Activated CD4-positive, CD25-positive, alpha-beta regulatory T cell (primary cell): ENCODE measurements at places on chromosomes 11 and 22.

DNA sequence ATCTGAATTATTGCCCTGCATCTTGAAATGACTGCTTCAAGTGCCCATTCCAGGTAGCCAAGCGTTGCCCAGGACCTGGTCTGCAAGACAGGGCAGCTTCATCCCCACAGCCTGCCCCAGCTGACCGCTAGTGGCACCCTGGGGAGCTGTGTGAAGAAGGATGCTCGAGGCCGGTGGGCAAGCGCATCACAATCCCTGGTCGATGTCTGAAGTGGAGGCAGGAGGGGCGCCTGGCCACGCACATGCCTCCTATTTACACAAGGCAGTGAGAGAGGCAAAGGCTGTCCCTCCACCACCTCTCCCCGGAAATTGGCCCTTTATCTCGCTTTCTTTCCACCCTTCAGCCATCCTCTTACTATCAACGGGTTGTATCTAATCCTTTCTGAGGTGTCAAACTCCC is 28.1 kb upstream of the PHF21A start:
- no peak for DNase-seq

GRCh38 chr11:117192401-117192875 is 6.7 kb upstream of the TAGLN start:
- no peak for DNase-seq

DNA sequence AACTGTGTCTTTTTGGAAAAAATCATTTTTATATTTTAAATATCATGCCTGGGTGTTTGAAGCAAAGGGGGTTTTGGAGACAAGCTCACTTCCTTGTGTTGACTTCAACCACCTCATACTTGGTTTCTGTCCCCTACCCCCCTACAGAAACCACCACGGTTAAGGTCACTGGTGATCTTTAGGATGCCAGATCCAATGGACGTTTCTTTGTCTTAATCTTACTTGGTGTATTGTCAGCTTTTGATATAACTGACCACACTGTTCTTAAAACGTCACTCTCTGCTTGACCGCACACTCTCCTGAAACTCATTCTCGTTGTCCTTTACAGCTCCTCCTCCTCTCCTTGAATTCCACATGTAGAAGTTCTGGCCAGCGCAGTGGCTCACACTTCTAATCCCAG is 34.8 kb upstream of the SWAP70 start:
- DNase-seq = no peak

DNA sequence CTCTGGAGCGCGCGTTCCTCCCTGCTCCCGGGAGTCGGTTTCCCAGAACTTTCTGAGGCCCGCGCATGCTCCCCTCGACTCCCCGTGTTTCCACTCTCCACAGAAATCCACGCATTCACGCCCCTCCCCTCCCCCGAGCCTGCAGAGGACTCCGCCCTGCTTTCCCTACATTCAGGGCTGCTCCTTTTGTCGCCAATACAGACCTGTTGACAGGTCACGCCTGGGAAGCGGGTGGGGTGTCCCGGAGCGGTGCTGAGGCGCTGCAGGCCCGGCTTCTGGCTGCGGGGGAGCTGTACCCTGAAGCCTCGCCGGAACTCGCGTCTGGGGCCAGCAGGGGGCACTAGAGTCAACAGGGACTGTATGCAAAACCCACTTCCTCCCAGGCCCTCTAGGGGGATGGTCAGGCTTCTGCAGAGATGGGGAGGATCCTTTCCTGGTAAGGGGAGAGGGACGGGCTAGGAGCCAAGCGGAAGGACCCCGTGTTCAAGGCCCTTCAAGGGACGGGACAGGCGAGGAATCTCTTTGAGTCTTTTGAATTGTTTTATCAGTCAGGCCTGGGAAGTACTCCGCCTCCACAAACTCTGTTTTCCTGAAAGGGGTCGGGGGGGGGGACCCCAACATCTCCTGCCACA is at the start of gene PRAME:
PRAME (minus strand) TSS at position 294 of the 632 bp plus-strand sequence. CDS start 2,433 bp downstream, outside the sequence.
- peak; percentile 27 for DNase-seq

DNA sequence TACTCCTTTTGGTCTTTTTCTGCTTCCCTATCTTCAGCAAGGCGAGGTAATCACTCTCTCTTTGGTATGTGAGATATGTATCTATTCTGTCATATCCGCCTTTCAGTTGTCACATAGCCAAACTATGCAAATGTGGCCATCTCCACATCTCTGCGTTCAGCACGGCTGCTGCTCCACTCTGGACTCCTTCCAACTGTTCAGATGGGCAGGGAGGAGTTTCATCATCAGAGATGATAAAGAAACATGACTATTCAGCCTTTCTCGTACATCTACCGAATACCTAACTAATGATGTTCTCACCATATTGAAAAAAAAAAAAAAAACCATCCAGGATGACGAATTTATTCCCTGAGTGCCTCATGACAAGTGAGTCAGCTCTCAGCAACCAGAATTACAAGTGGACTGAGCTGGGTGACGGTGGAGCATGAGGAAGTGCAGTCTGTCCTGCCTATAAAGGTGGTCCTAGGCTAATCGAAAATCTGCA is 899.6 kb downstream of the OPCML start:
- DNase-seq = no peak

GRCh38 chr11:72831521-72832300 is 17.5 kb downstream of the ATG16L2 start:
- DNase-seq = peak; percentile 25

GRCh38 chr11:30445056-30445455 is 122.2 kb downstream of the ARL14EP start:
- no peak for DNase-seq

DNA sequence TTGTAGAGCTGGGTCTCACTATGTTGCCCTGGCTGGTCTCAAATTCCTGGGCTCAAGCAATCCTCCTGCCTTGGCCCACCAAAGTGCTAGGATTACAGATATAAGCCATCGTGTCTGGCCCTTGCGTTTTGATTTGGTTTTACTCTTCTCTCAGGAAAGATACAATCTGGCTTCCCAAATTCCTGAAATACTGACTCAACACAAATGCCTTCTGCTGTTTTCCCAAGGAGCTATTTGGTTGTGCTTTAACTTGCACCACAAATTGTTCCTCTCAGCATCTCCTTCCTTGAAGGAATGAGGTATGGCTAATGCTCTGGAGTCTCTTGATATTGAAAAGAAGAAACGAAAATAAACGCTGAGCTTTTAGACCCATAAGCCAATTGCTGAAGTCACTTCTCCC is 110.0 kb upstream of the PAX6 start:
- DNase-seq = no peak

DNA sequence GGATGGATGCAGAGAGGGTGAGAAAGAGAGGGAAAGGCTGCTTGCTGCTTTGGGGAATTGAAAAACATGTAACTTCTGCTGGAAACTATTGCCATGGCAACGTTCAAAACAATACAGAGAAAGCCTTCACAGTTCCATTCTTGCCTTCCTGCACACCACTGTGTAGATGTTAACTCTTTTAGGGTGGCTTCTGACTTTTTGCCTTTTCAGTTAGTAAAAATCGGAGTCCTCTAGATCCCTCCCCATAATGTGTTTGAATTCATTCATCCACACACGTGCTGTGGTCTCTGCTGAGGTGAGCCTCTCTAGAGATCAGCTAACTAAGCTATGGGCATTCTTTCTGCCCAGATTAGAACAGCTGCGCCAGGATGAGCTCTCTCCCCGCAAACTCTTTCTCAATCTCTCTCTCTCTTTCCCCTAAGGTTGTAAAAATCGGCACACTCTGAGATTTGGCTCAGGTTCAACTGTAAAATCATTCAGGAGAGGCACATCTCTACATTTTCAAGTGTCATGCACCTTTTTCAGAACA is 1178.3 kb downstream of the LRRC4C start:
- no peak for DNase-seq

DNA sequence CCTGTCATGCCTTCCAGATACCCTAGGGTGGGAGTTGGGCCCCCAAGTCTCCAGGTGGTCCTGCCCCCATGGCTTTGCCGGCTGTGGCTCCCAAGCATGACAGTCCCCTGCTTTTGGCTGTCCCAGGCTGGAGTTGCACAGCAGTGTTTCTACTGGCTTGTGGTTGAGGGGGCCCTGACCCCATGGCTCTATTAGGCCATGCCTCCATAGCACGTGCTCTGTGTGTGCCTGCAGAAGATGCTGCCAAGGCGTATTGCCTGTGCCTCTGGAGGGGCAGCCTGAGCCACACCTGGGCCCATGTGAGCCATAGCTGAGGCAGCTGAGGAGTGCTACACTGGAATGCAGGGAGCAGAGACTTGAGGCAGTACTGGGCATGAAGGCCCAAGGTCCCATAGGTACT is 25.4 kb upstream of the CD81 start:
- DNase-seq = no peak

GRCh38 chr22:49959782-49960158 is 802 bp upstream of the PIM3 start:
- no peak for DNase-seq

DNA sequence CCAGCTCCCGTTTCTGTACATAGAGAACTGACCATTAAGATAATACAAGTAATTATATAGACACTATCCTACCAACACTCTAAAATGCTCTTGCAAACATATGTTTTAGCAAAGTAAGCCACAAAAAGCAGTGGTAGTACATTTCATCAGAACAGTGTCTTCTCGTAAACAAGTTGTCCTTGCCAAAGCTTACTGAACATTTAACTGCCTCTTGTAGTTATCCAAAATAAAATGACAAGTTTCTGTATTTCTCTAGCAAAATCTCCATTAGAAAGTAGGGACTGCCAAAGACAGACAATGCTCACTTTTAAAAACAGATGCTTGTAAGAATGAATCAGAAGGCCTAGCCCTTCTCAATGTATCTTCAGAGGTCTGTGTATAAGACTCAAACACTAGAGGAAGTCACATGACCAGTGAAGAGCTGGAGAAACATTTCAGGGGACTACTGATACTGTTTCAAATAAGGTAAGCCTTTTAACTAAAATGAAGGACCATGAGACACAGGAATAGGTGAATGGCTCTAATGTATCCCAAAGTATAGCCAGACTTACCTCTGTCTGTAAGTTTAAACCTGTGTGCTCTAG is 7.8 kb upstream of the ZC3H12C start:
- no peak for DNase-seq

DNA sequence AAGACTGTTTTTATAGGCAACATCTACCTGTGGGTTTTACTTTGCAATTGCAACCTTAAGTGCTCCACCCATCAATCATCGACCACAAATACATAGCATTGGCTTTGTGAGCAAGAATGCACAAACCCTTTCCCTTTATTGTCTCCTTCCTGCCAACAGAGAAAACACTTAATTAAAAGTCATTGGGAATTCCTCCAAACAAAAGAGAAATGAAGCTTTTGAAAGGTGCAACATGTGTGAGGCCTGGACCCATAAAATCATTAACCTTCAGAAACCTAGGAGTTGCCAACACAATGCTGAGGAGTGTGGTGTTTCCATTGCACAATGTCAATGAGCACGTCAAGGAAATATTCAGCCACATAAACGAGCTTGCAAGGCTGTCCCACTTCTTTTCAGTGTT is 223.2 kb downstream of the BLID start:
- DNase-seq = no peak

DNA sequence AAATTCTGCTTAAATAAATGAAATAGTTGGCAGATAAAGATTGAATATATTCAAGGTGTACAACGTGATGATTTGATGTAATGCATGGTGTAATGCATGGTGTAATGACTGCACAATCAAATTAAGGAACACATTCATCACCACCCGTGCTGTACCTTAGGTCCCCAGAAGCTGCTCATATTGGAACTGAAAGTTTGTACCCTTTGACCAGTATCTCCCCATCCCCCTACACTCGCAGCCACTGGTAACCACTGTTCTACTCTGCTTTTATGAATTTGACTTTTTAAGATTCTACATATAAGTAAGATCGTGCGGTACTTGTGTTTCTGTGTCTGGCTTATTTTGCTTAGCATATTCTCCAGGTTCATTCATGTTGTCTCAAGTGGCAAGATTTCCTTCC is 445.8 kb downstream of the OPCML start:
- DNase-seq = no peak

- DNase-seq = no peak
These were observed 802.3 kb downstream of the CNTN5 start for GRCh38 chr11:99822846-99823565.

- peak; percentile 33 for DNase-seq
These were observed 1.5 kb upstream of the TOLLIP start for GRCh38 chr11:1310772-1311468.

DNA sequence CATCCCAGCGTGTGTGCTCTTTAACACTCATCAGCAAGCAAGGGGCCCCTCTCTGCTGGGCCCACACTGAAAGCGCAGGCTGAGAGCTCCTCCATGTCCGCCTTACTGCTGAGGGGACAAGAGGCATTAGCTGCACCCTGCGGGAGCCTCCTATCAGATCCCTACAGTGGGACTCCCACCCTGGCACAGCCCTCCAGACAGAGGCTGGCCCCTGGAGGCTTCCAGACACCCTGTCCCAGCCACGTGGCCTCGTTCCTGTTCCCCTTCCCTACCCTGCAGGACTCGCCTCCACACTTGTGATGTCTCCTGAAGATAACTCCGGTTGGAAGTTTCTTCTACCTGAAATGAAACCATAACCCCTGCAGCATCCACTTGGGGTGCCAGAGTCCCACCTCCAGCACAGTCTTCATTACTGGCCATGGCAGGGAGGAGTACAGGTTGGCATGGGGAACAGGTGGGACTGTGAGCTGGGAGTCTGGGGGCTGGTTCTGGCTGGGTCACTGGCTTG is 5.0 kb upstream of the SH3BP1 start:
- DNase-seq = no peak

DNA sequence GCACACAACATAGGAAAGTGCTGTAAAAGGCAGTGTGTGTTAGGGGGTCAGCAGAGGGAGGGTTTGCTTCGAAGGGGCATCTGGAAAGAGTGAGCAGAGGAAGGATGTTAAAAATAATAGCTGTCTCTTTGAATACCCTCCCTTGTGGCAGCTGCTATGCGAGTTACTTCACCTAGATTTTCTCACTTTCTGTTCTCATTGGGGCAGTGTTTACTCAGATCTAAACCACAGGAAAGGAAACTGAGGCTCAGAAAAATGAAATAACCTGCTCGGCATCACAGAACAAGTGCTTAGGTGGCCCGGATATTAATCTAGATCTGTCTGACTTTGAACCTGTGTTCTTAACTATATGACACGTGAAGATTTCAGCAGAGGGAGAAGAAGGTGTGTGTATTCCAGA is 125.3 kb downstream of the C11orf91 start:
- DNase-seq = no peak

DNA sequence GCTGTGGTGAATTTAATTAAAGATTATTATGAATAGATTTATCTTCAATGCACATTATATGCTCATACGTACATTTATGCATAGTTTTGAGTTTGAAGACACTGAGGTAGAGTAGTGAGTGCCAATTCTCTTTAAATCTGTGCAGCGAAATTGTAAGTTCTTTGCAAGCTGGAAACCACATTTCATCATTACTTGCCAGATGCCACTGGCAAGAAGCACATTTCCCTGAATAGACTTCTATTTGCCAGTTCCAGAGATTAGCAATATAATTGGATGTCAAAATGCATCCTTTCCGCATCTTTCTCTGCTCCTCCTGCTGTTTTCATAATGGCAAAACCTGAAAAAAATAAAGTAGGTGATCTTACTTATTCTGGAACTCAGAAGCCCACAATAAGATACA is 448.0 kb downstream of the LUZP2 start:
- no peak for DNase-seq

- no peak for DNase-seq
These were observed 11.9 kb downstream of the C22orf31 start for GRCh38 chr22:29049655-29050263.

- DNase-seq = no peak
These were observed 11.0 kb upstream of the PLAAT2 start for GRCh38 chr11:63573881-63574855.
